ENCODE measurements at places on chromosomes 12 and 14. TPM values are rescaled to one million over a fixed set of nuclear protein-coding genes. Genes with fewer than 3 reads are reported as not detected.

DNA sequence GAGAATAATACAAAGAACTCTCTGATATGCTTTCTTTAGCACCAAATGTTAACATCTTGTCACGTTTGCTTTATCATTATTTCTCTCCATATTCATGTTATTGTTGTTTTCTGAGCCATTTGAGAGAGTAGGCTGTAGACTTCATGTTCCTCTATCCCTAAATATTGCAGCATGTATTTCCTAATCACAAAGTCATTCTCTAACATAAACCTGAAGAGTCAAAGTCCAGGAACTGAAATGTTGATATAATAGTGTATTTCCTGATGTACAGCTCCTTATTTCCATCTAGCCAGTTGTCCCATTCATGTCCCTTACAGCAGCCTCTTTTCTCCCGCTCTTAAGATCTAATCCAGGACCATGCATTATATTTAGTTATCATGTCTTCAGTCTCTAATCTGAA, 72.8 kb downstream of the SPATS2 start:
- no peak overlapping the region for H3K27ac ChIP-seq
- H3K27me3 ChIP-seq: no peaks in the 10 kb centered on the region
- H3K36me3 ChIP-seq: no peaks in the 10 kb centered on the region
- H3K4me1 ChIP-seq: no peaks in the 10 kb centered on the region
- no peak overlapping the region for H3K4me3 ChIP-seq

DNA sequence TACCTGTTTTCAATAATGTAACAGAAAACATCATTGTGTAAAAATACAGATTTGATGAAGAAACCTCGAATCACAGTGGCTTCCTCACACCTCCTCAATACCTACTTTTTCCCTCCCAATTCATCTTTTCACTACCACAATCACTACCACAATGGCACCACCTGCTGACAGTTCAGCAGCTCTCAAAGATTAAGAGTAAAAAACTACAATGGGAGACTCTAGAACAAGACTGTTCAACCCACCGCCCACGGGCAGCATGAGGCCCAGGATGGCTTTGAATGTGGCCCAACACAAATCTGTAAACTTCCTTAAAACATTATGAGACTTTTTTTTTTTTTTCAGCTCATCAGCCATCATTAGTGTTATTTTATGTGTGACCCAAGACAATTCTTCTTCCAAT, 15.2 kb downstream of the MED6 start:
- H3K4me1 ChIP-seq: no peaks in the 10 kb centered on the region
- H3K27me3 ChIP-seq: no peaks in the 10 kb centered on the region
- no peak overlapping the region for H3K4me3 ChIP-seq
- H3K27ac ChIP-seq: no peak overlapping the region

DNA sequence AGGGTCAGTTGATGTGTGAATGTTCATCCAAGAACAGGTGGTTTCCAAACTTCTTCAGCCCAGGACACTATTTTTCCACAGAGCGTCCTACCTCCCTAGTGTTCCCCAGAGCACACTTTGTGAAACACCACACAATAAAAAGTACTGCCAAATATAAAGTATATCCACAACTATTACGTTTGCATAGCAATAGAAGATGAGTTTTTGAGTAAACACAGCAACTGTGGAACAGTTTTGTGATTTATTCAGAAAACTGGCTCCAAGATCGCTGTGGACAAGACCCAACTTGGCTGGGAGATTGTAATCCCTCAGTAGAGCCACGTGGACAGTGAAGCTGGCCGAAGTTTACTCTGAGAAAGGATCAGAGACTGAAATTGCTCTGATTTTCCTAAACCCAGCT, 14.5 kb upstream of the MAP1LC3B2 start:
- DNase-seq: no peak
- no peak overlapping the region for H3K4me3 ChIP-seq
- H3K36me3 ChIP-seq: no peaks in the 10 kb centered on the region
- no peaks in the 10 kb centered on the region for H3K27me3 ChIP-seq

- peaks cover 40% of the 10 kb centered on the region for H3K4me1 ChIP-seq
- DNase-seq: no peak
- H3K27me3 ChIP-seq: no peaks in the 10 kb centered on the region
- H3K4me3 ChIP-seq: no peak overlapping the region
- H3K36me3 ChIP-seq: no peaks in the 10 kb centered on the region
These were observed 7.4 kb upstream of the AMIGO2 start for GRCh38 chr12:47087088-47087688.

DNA sequence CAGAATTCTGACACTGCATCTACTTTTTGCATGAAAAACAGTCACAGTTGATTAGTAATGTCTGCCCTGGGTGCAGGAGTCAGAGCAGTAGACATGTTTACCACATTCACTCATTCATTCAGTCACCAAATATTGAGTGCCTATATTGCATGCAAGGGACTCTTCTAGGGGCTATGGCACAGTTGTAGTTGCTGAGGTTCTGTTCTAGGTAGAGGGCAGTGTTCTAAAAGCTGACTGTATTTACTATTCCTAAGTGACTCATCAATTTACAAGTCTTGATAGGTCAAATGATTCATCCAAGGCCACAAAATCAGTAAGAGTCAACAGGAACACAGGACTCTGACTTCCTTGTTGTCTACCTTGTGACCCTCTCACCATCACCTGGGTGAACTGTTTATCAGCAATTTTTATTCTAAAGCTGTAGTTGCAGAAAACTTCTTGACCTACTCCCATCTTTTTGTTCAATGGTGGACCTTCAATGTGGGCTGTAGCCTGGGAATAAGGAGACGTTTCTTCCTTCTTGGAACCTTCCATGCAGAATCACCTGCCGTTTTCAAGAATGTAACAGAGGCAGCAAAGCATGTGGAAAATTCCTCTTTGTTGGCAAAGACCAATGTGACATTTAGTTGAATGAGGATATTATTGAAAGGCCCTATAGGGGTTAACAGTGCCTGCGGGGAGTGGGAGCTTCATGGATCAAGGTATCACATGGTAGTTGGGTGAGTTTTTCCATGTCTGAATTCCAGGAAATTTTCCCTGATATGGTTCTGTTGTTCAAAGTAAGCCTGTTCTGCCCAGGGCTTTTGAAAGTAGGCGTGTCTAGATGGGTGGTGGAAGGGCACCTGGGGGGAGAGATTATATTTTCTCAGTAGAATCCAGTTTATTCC, 223.2 kb downstream of the KTN1 start:
- no peaks in the 10 kb centered on the region for H3K27me3 ChIP-seq
- no peaks in the 10 kb centered on the region for H3K36me3 ChIP-seq
- no peak overlapping the region for H3K27ac ChIP-seq
- H3K4me1 ChIP-seq: peaks cover 31% of the 10 kb centered on the region

DNA sequence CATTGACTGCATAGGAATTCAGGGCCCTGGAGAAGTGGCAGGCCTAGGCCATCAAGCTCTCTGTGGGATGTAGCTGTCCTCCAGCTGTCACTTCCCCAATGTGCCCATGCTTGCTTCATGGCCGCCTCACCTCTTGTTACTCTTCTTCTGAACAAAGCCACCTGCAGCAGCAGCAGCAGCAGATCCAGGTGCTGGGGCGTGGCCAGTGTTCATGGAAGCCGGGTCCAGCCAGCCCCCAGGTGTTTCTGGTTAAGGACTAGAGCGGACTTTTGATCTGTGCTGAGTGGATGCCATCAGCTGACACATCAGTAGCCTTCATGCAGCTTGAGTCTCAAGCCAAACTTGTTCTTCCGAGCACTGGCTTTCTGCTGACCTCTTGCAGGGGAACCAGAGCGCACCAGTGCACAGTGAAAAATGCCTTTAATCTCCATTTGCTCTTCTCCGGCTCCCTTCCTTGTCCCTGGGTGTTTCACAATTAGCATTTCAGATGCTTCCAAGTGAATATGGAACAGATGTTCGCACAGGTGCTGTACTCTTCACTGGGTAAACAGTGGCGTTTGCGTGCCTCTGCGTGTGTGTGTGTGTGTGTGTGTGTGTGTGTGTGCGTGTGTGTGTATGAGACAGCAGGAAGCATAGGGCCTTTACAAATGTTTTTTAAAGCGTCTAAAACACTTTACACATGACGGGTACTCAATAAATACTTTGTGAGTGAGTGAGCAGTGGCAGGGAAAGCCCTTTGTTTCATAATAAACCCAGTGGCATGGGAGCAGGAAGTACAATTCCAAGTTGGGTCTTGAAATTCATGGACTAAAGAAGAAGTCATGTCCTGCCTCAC, 20.1 kb downstream of the TPCN1 start:
- DNase-seq: no peak
- no peaks in the 10 kb centered on the region for H3K27me3 ChIP-seq
- H3K4me1 ChIP-seq: peaks cover 1% of the 10 kb centered on the region

GRCh38 chr14:89027097-89027740, 202.8 kb downstream of the TTC8 start:
- peak overlapping the region; percentile 64 for H3K4me3 ChIP-seq
- DNase-seq: peak; percentile 39
- peaks cover 22% of the 10 kb centered on the region for H3K27me3 ChIP-seq
- peaks cover 10% of the 10 kb centered on the region for H3K4me1 ChIP-seq
- H3K27ac ChIP-seq: no peak overlapping the region

GRCh38 chr12:48508987-48509386, 16.4 kb upstream of the OR8S1 start:
- no peaks in the 10 kb centered on the region for H3K4me1 ChIP-seq
- no peak for DNase-seq
- H3K27ac ChIP-seq: no peak overlapping the region

DNA sequence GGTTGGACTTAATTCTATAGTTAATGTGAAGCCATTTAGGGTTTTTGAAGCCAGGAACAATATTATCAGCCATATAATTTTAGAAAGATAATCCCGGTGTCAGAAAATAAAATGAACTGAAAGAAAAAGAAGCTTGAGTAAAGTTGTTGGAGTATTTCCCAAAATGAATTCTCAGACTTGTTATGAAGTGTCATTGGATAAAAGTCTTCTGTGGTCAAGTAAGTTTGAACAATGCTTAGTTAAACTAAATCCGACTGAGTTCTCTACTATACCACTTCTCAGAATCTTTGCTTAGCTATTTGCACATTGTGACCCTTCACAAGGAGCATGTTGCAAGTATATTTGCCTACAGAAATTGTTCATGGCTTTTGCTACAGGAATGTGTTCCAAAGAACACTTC, 17.5 kb upstream of the FLRT2 start:
- no peaks in the 10 kb centered on the region for H3K4me1 ChIP-seq
- no peaks in the 10 kb centered on the region for H3K36me3 ChIP-seq
- no peak overlapping the region for H3K4me3 ChIP-seq
- no peak overlapping the region for H3K27ac ChIP-seq
- no peaks in the 10 kb centered on the region for H3K27me3 ChIP-seq
- no peak for DNase-seq

The SMCO2 gene
- not detected for total RNA-seq

Measured in CD8-positive, alpha-beta memory T cell (primary cell).